ENCODE measurements at places on chromosomes 11 and 22.

GRCh38 chr11:10302359-10302743 lies 2.5 kb upstream of the ADM start:
- DNase-seq = no peak

DNA sequence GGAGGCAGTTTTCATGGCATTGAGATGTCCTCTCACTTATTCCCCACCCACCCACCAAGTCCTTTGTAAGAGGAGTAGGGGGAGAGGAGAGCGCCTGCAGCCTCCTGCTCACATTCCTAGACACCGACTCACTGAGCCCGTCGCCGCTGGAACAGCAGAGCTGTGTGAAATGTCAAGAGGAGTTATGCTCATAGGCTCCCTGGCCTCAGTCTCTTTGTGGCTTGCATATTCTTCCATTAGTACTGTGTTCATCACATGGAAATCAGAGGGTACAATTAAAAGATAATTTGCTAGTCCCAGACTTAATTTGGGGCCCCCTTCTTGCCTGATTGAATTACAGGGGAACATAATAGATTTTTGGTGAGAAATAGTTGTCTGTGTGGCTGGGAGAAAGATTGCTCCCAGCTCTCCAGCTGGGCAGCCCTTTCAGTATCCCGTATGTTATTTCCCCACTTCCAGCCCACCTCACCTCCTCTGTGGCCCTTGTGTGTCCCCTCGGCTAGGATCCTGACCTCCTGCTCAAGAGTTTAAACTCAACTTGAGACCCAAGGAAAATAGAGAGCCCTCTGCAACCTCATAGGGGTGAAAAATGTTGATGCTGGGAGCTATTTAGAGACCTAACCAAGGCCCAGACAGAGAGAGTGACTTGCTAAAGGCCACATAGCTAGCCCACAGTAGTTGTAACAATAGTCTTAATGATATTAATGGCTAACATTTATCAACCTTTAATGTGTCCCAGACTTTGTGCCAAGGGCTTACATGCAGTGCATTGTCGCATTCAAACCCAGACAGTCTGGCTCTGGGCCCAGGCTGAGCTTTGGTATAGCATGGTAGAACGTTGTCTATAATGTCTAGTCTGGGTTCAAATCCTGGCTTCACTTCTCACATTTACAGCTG lies 32.2 kb downstream of the LIMK2 start:
- DNase-seq = peak; percentile 90

DNA sequence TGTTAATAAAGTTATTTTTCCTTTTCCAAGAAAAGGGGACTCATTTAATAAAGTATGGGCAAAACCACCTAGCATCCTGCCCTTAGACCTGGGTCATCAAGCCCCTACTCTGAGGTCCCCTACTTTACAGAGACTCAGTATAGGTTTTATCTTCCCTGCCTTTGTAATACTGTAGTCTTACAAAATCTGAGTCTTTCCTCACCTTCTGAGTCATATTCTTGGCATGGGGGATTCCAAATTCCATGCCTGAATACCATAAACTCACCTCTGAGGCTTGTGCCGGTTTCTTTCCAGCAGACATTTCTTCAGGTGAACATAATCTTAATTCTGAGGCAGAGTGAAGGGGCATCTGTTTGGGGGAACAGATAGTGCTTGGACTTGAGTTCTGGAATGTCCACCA lies 282.5 kb downstream of the KCNA4 start:
- DNase-seq = no peak

DNA sequence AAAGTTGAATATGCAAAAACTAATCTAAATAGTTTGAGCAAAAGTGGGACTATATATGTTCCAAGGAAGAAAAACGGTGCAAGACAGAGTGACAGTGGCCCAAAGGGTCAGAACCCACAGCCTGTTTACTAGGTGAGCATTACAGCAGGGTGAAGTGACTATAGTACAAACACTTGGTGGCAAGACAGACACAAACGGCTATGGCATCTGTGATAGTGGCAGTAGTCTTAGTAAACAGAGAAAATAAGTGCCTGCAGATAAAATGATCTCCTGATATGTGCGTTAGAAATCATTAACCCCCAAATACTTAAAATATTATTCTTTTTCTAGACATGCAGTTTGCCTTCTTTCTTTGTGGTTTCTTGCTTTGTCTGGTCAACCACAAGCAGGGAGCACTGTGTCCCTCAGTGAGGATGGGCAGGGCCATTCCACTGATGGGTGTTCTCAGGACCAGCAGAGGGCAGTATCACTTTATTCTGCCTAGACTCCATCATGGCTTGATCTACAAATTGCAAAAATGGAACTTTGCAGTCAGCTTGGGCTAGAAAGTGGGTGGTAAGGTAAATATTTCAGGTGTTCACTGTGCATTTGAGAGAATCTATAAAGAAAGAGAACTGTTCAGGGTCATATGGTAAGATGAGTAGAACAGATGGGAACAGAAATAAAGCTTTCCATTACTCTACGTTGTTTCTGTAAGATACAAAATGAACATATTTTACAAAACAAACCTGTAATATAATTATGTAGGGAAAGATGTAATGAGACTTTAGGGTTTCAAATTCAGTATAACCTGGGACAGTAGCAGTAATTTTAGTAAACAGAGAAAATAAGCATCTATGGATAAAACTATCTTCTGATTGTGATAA lies 198.2 kb downstream of the SWAP70 start:
- DNase-seq = peak; percentile 70

DNA sequence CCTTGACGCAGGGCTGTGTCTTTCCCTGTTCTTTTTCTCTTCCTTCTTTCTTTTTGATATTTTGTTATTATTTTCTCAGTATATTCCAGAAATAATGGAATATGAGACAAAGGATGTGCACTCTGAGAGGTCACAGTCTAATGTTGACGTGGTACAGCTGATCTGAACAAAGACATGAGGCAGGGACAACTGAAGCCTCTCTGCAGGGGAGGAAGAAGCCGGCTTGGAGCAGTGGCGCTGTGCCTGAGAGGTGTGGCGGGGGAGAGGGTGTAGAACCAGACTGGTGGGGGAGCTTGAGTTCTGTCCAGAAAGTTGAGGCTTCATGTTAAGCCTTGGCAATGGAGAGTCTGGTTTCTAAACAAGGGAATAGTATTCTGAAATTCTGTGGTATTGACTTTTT lies 34.7 kb downstream of the ADAMTS15 start:
- DNase-seq = no peak

GRCh38 chr11:85663753-85664614 lies 945 bp downstream of the CREBZF start:
- DNase-seq = peak; percentile 57

DNA sequence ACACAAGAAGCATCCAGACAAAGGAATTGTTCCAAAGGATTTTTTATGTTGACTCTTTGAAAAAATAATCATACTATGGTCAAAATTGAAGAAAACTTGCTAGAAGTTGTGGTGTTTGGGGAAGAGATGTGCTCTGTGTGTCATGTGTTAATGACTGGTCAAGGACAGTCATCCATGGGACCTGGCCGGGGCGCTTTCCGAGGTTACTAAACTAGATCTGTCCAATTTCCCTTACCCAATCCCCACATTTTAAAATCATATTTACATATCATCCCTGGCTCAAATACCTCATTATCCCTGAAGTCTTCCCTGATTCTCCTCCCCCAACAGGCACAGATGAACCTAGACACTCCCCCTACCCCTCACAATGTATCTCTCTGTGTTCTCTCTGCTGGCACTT lies 289.4 kb downstream of the TENM4 start:
- no peak for DNase-seq

GRCh38 chr11:76102802-76103201 lies 103.5 kb downstream of the WNT11 start:
- no peak for DNase-seq

- DNase-seq = no peak
Observed at GRCh38 chr11:69479591-69480271, 1.7 kb upstream of the LINC01488 start.

DNA sequence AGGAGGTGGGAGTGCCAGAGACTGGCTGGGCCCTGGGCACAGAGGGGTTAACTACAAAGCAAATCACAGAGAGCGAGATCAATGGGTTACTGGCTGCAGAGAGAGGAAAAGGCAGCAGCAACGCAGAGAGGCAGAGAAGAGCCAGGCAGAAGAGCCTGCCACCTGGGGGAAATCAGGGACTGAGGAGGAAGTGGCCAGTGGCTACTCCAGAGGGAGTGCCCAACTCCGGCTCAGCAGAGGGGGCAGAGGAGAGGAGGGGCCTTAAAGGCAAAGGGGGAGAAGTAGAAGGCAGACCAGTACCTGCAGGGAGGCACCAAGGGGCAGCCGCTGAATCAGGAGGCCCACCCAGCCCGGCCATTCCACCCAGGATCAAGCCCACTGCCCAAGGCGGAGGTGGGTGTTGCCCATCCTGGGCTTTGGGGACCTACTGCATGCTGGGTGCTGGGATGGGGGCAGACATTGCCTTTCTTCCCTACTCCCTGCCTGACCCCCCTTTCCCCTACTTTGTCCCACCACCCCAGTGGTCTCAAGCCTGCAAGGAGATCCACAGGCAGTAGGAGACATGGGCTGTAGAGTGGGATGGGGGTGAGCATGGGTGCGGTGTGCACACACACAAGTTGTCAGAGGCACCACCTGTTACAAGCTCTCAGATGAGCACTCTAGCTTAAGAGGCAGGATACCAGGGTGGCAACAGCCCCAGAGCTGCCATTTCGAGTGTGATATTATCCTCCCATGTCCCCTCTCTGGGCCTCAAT lies 926 bp upstream of the GALR3 start:
- no peak for DNase-seq

- DNase-seq = no peak
Observed at GRCh38 chr22:38451404-38451803, 3.6 kb downstream of the KCNJ4 start.

GRCh38 chr22:39559456-39560105 lies 11.0 kb upstream of the CACNA1I start:
- DNase-seq = peak; percentile 75

DNA sequence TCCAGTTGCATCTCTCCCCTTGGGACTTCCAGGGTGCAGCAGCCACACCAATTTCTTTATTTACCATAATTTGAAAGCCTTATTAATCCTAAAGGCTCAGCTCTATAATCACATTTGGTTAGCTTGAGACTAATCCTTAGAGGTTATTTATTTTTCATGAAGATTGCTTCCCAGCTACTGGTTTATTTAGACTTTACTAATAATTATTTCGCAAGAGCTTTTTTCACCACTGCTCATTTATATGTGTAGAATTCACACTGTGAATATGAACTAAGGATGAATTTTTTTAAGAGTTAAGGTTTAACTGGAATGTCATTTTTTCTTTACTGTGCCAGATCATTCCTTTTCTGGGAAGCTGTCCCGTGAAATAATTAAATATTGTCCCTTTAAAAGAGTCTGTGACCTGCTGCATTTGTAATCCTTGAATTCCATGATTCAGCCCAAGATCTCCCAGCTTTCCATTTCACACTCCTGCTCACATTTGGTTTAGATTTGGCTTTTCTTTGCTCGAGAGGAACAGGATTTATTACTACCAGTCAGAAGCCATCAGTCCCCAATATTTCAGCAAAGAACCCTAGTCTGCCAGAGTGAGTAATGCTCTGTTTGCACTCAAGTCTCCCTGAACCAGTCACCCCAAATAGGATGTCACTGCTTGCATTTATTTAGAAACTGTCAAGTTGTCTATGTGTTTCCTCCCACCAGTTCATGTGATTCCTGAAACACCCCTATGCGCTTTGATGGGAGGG lies 4.4 kb upstream of the CD44 start:
- peak; percentile 52 for DNase-seq

DNA sequence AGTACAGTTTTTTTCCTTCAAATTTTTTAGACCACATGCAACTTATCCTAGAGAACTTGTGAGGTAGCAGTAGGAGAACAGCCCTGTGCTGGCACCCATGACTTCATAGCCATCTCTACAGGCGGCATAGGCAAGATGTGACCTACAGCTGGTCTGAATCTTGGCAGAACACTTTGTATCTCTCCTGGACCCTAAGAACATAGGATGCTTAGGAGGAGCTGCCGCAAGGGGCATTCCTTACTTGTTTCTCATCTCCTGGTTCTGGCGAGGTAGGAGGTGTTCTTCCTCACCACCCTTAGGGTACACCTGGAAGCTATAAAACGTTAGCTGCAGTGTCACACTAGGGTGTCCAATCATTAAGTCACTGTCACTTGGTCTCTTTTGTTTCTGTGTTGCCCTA lies 16.4 kb downstream of the CWC15 start:
- no peak for DNase-seq

GRCh38 chr22:21657020-21657359 lies 8.8 kb upstream of the PPIL2 start:
- DNase-seq = no peak

- DNase-seq = no peak
Observed at GRCh38 chr11:116073854-116074837, 569.9 kb upstream of the CADM1 start.

- DNase-seq = peak; percentile 57
Observed at GRCh38 chr11:63813563-63814382, 517 bp downstream of the SPINDOC start.

DNA sequence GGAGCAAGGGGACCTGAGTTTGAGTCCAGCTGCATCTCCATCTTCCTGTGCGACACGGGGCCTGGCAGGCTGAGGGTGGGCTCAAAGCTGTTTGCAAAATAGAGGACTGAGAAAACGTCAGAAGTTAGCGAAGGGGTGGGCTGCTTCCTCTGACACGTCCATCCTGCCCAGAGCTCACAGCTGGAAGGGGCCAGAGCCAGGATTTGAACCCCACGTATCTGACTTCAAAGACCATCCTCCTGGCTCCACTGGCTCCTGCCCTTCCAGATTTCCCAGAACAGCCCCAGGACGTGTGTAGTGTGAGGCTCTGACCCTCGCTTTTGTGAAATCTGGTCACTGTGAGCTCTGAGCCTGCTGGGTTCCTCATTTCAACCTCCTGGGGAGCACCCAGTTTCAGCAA lies 56.3 kb downstream of the CD82 start:
- no peak for DNase-seq

DNA sequence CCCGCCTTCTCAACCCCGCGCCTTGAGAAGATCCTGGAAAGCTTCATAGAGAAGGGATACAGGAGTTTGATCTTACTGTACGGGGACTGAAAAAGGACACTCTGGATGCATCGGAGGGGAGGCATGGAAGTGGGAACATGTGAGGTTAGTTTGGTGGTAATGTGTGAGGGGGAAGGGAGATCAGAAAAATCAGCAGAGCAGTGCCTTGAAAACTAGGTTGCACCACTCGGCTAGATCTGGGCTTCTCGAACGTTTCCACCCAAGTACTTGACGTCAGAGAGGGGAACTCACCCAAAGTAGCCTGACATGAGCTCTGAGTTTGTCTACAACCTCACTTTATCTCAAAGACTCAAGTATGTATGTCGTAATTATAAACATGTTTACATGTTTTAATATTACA lies 14.5 kb downstream of the USP35 start:
- DNase-seq = no peak

GRCh38 chr11:126392633-126393013 lies 37.1 kb downstream of the ST3GAL4 start:
- no peak for DNase-seq

- DNase-seq = no peak
Observed at GRCh38 chr11:96172604-96173003, 170.4 kb downstream of the MAML2 start.

Data from AG08395 (cell line).